ENCODE measurements at places on chromosomes 1 and 21. TPM values are rescaled to one million over a fixed set of nuclear protein-coding genes. Genes with fewer than 3 reads are reported as not detected.

Gene GPR161
- total RNA-seq: 56.7 TPM

Gene HUNK
- 8.1 TPM for total RNA-seq

Gene C1orf116
- total RNA-seq: not detected

Gene PADI2
- total RNA-seq: 3.5 TPM

Data from diencephalon (tissue), 1 donor.